ENCODE measurements at places on chromosomes 16 and 17.

GRCh38 chr16:80802138-80802537 lies 2.3 kb downstream of the CDYL2 start:
- DNase-seq: no peak

DNA sequence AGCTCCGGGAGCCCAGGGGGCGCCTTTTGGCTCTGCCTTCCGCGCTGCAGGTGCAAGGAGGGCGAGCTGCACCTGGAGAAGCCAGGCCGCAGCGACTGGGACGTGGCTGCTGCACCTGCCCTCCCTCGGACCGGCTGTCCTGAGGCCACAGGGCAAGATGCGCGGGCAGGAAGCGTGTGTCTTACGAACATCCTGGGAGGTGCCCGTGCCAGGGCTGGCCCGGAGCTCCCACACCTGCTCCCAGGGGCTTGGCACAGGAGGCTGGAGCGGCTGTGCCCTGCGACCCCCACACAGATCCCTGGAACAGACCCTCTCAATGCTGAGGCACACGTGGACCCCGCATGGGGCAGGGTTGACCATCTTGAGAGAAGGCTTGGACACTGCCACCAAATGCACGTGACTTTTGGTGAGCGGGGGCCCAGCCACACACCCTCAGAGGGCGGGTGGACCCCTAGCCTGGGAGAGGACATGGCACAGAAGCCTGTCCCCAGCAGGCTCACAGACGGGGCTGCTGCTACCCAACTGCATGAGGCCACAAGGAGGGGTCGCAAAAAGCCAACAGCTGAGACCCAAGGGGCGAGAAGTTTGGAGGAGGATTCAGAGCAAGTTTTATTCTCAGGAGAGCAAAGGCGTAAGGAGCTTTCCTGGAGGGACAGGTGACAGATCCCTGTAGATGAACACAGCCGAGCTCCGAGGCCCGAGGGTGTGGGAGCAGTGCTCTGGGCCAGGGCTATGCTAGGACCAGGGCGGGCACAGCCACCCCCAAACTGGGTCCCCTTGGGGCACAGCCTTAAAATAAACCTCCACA lies 11.4 kb downstream of the NDUFAF8 start:
- no peak for DNase-seq

GRCh38 chr16:54317101-54317611 lies 30.6 kb upstream of the IRX3 start:
- DNase-seq: no peak

DNA sequence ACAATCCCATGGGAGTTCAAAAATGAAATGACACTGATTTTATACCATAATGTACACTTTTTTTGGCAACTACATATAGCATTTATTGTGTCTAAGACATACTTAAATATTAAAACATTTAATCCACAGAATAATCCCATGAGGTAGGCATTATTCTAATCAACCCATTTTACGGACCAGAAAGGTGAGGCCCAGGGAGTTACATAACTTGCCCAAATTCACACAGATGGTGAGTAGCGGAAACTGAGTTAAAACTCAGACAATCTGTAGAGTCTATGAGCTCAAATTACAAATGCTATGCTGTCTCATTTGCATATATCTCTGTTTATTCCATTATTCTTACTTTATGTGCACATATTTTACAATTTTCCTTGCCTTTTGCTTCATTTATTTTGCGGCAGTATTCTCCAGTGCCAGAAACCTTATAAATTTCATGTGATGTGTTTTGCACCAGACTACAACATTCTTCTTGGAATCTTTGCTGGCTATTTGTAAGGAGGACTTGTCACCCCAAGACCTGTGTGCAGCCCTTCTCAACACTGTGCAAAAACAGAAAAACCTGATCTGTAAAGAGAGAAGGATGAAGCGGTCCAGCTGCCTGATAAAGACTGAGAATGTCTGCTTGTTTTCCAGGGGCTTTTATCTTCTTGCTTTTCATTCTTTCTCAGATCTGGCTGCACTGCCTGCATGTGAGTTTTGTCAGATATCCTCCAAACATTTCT lies 2.3 kb upstream of the ABCA9 start:
- no peak for DNase-seq

- DNase-seq: no peak
These were observed 6.2 kb downstream of the ZNF276 start for GRCh38 chr16:89727406-89728120.

GRCh38 chr16:2529961-2530628 lies 1.1 kb downstream of the CEMP1 start:
- DNase-seq: no peak

DNA sequence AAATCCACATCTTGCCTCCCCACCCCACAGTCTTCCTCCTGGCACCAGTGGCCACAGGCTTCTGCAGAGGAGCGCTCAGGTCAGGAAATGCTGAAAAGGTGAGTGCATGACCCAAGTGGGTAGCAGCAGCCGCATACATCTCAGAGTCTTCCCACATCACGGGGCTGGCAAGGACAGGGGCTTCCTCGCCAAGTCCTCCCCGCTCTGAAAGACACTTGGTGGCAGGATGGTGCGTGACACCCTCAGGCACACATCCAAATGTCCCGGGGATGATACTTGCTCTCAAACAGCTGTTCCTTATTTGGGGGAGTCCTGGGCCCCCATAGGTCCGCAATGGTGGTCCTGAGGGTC lies 8.8 kb upstream of the SLC16A5 start:
- no peak for DNase-seq

- peak; percentile 86 for DNase-seq
These were observed 5.3 kb upstream of the CAVIN1 start for GRCh38 chr17:42428141-42428944.

DNA sequence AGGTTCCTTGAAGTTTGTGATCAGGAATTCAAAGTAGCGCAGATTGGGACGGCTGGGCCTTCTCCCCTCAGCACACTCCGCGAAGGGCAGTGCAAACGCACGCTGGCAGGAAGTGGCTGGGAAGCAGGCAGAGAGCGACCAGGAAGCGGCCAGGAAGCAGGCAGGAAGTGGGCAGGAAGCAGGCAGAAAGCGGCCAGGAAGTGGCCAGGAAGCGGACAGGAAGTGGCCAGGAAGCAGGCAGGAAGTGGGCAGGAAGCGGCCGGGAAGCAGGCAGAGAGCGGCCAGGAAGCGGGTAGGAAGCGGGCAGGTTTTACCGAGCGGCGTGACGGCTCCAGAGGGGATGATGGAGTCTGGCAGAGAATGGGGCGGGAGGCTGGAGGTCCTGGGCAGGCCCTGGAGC lies 3.2 kb downstream of the DPEP1 start:
- no peak for DNase-seq
